ENCODE measurements at places on chromosomes 11 and 22.

- no peak for DNase-seq
Measured at GRCh38 chr11:2674658-2675131, 25.1 kb downstream of the KCNQ1OT1 start.

DNA sequence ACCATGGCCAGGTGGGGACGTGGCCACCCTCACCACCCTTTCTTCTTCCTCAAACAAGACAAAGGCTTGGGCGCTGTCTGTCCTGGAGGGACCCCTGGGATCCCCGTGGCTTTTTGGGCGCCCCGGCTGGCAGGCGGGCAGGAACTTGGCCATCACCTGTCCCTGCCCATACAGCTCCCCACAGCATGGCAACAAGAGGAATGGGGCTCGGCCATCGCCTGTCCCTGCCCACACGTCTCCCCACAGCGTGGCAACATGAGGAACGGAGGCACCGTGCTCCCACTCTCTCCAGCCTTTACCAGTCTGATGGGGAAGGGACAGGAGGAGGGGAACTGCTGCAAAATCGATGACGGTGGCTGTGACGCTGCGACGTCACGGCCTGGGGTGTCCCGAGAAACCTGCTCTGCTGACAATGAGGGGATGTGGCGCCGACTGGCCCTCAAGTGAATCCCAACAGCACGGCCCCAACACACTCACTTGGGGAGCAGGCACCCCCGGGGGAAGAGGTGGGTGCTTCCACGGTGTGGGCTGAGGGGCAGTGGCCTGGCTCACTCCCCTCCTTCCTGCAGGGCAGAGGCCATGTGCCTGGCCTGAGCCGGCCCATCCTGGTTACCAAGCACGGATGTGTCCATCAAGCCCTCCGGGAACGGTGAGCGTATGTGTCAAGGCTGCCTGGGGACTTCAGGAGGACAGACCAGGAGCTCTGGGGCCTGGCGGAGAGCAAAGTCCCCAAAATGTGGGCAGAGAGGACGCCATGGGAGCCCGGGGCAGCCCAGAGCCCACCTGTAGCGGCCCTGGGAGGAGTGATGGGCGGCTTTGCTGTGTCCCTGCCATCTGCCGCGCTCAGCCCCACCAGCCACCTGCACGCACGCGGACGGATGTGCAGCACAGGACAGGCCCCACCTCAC is 30.4 kb downstream of the TOLLIP start:
- DNase-seq = no peak

DNA sequence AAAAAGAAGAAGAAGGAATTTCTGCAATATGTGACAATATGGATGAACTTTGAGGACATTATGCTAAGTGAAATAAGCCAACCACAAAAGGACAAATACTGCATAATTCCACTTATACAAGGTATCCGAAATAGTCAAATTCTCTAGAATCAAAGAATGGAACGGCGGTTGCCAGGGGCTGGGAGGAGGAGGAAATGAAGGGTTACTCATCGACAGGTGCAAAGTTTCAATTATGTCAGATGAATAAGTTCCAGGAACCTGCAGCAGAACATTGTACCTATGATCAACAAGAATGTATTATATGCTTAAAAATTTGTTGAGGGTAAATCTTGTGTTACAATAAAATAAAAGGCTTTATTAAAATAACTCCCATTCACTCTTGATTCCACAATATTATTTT is 49.0 kb downstream of the SC5D start:
- peak; percentile 8 for DNase-seq

- no peak for DNase-seq
Measured at GRCh38 chr11:16358726-16359125, 2.4 kb upstream of the SOX6 start.

DNA sequence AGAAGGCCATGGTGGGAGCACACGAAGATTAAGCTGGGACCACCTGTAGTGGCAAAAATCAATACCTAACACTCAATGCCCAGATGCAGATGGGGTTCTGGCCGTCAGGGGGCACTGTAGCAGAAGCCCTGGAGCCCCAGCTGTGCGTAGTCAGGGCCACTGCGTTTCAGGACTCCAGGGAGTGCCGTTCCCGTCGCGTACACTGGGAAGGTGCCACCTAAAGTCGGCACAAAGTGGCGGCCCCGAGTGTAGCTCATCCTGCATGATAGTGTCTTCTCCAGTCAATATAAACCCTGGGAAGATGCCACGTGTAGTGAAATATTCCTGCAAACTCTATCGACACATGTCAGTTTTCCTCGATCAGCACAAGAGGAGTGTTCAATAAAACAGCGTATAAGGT is 123.8 kb upstream of the NTM start:
- DNase-seq = no peak

DNA sequence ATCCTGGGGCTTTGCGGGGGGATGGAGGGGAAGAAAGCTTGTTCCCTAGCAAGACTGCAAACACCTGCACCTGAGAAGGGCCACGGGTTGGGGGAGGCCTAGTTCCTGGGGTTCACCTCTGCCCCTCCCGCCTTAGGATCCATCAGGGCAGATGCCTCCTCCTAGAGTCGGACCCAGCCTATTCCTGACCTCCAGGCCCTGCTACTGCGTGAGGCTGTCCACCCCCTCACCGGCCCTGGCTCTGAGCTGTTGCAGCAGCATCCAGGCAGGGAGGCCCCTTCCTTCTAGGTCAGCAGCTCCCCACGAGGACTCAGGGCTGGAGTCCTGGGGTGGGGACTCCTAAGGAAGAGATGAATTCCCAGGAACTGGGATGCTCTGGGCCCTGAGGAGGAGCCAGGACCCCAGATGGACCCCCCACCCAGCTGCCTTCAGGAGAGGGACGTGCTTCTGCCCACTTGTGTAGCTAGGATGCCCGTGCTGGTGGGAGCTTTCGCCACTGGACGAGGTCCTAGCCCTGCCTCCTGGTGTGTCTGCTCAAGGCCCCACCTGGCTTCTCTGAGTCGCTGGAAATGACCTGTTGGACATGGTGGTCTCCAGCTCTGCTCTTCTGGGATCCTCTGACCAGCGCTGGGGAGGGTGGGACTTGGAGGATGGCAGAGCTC is 10.3 kb downstream of the MRGPRF start:
- DNase-seq = no peak

DNA sequence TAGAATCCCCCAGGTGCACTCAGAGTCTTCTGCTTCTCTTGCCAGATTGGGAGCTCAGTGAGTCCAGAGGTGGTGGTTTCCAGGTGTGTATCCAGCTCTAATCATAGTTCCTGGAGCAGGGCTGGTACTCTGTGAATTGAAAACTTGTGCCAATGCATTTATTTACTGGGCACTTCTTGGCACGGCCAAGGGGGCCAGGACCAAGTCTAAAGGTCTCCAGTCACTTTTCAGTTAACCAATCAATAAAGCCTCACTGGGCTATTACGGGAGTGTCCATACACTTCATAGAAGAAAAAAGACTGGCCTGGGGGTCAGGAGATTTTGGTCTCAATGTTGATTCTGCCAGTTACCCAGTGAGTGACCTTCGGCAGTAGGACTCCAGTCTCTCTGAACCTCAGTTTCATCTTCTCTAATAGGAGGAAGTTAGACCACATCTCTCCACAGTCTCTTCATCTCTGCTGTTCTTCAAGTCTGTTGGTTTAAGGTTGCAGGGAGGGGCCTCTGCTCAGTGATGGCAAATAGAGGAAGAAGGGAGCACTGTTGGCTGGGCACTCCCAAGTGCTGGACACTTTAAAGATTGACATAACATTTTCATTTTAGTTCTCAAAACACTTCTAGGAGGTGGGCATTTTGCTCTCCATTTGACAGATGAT is 188.5 kb upstream of the E2F8 start:
- DNase-seq = no peak

GRCh38 chr11:117597071-117597470 is 199.9 kb downstream of the DSCAML1 start:
- peak; percentile 35 for DNase-seq

DNA sequence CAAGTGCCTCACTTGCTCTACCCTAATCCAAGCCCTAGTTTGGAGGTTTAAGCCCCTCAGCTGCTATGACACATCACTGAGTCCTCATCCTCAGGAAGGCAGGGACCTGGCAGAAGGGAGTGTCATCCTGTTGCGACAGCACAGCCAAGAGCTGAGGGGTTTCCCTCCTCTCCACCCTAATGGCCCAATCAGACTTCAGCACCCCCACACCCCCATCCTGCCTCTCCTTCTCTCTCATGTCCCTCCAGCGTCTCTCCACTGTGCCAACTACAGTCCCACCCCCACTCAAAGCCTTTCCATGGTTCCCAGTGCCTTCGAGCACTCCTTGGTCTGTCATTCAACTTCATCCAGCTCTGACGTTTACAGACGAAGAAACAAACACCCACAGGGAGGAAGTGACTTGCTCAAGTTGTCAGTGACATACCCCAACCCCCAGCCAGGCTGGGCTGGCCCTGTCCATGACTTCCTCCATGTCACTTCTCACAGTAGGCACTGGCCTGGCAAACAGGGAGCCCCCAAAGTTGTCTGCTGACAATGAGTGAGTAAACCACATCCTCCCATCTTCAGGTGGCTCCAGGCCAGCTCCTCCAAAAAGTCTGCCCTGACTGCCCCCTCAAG is 15.6 kb downstream of the ARAP1 start:
- DNase-seq = peak; percentile 36

GRCh38 chr11:46392421-46393230 is 1.1 kb upstream of the CHRM4 start:
- peak; percentile 75 for DNase-seq

GRCh38 chr11:2202071-2202899 is 30.7 kb upstream of the TH start:
- DNase-seq = no peak

DNA sequence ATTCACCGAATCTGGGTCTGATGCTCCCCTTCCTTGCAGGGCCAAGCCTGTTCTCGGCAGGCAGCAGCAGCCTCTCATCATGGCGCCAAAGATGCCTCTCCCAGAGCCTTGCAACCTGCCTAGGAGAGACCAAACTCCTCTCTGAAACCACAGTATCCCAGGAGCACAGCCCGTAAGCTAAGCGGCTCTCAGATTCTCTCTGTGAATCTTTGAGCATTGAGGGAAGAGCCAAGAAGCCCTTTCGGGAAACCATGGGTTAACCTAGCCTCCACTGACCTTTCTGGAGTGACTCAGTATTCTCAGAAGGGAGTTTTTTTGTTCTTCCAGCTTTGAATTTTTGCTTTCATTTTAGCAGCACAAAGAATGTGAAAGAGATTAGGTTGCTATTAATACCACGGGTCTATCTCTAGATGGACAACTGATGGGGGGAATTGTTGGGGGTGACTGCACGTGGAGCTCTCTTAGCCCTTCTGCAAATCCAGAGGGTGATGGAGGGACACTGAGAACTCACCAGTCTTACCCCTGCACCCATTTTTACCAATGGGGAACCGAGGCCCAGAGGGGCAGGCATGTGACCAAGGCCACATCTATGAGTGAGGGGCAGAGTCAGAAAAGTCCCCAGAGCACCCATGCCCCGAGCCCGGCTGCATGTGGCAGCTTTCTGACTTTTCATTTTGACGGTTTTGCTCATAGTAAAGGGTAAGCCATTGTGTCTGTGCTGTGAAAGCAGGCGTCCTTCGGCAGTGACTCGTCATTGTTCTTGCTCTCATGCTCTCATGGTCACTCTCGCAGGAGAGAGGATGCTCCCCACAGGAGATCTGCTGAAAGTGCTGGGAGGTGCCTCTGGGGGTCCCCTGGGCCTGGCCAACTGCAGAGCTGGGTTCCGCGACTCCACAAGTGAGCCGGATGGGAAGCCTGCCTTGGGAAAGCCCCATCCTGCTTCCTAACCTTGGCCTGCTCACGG is 36.0 kb downstream of the IRAG1 start:
- DNase-seq = no peak

- no peak for DNase-seq
Measured at GRCh38 chr22:44119669-44120313, 60.9 kb upstream of the PARVG start.

- no peak for DNase-seq
Measured at GRCh38 chr22:30114361-30114760, 34.1 kb downstream of the HORMAD2 start.

GRCh38 chr22:36452250-36452977 is 29.0 kb downstream of the TXN2 start:
- no peak for DNase-seq

- no peak for DNase-seq
Measured at GRCh38 chr11:23423104-23423503, 562.8 kb upstream of the CCDC179 start.

- DNase-seq = no peak
Measured at GRCh38 chr11:133191931-133192330, 340.4 kb downstream of the OPCML start.

DNA sequence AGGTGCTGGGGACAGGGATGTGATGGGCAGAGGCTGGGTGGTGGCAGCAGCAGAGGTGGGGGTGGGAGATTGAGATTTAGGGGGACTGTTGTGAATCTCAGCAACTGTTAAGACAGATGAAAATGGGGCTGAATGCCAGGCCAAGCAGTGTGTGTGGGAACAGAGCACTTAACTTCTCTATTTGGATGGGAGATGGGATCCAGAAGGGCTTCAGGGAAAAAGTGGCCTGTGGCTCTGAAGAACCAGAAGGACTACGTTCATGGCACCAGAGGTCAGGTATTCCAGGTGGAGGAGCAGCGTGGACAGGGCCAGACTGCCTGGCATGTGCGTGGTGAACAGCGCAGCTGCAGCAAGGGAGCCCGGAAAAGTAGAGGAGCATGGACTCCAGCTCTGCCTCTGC is 82.6 kb upstream of the SYT13 start:
- no peak for DNase-seq

DNA sequence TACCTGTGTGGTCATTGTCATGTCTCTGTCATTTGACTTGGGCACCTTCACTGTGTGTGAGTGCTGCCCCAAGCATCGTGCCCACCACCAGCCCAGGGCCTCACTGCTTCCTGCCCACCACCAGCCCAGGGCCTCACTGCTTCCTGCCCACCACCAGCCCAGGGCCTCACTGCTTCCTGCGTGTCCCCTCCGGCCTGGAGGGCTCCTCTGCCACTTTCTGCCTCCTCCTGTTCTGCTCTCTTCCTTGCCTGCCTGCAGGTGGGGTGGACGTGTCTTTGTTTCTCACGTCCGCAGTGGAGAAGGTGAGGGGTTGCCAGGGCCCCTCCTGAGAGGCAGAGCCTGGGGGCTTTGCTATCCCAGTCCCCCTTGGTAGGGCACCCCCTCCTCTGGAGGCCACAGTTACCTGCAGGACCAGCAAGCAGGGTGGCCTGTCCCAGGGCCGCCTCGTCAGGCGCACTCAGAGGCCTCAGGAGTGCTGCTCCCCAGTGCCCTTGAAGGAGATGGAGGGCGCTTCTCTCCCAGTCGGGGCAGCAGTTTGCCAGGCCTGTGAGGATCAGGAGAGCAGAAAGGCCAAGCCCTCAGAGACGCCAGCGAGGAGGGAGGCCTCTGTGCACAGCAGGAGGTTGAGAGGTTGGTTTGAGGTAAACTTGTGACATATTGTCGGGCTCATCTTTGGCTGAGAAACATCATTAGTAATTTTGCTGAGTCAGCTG is 290.7 kb downstream of the TBC1D22A start:
- no peak for DNase-seq

- DNase-seq = no peak
Measured at GRCh38 chr22:41762980-41763779, 37.3 kb upstream of the CCDC134 start.

GRCh38 chr22:45814198-45814597 is 142.6 kb downstream of the ATXN10 start:
- DNase-seq = no peak

DNA sequence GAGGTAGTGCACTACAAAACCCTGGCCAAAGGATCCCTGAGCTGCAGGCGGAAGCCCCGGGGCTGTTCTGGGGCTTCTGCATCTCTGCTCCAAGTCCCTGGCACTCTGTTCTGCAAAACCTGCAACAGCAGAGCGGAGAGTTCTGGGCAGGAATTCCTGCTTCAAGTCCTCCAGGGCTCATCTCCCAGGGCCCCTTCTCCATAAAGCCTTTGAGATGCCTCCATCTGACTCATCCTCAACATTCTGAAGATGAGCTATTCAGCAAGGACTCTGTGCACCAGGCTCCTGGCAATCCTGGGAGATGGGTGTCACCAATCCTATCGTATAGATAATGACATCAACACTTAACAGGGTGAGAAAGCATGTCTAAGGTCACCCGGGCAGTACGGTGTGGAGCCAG is 19.3 kb downstream of the SYN3 start:
- DNase-seq = no peak

Measured in stimulated activated CD4-positive, alpha-beta T cell treated with anti-CD3 and anti-CD28 coated beads, Interleukin-4, amount 100 ng/mL, for 4 hours (primary cell).